Nephron progenitor cell (in vitro differentiated cells): ENCODE measurements at places on chromosomes 12 and 14.

DNA sequence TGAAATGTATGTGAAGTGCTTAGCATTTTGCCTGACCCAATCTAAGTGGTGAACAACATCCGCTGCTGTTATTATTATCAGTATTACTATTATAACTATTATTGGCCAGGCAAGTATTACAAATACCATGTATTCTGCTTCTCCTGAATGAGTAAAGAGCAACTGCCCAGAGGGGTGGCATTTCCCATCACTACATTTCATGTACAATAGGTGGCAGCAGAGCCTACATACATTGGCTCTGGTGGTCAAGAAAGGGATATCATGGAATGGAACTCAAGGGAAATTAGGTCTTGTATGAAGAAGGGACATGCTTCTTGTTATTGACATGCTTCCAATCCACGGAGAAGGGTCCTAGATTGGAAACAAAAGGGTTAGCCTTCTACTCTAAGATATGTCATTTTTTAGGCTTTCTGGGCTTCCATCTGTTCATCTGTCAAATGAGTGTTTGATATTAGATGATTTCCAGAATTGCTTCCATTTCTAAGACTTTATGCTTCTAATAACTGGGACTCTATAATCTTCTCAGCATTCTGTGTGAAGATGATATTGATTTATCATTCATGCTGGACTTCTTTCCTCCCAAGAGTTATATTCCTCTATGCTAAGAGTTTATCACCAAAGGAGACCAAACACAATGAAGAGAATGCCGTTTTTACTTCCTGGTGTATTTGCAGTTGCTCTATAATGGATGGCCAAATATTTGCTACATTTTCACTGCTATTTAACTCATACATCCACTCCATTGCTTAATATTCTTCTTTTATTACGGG lies 239.1 kb downstream of the SSPN start:
- H3K27me3 ChIP-seq, result peaks cover 10% of the 10 kb centered on the region
- peak; percentile 20 for DNase-seq
- no peaks in the 10 kb centered on the region for H3K36me3 ChIP-seq
- no peak overlapping the region for H3K27ac ChIP-seq

GRCh38 chr14:103028161-103028767 lies 29.1 kb downstream of the CDC42BPB start:
- H3K4me3 ChIP-seq, result no peak overlapping the region
- H3K36me3 ChIP-seq, result peaks cover 30% of the 10 kb centered on the region
- DNase-seq, result no peak
- peaks cover 34% of the 10 kb centered on the region for H3K4me1 ChIP-seq
- peaks cover 2% of the 10 kb centered on the region for H3K27me3 ChIP-seq

- H3K4me1 ChIP-seq, result peaks cover 41% of the 10 kb centered on the region
- H3K36me3 ChIP-seq, result peaks cover 51% of the 10 kb centered on the region
- no peak for DNase-seq
- peak overlapping the region; percentile 12 for H3K27ac ChIP-seq
- no peak overlapping the region for H3K4me3 ChIP-seq
Measured at GRCh38 chr12:6831450-6831995, 3.3 kb downstream of the P3H3 start.

DNA sequence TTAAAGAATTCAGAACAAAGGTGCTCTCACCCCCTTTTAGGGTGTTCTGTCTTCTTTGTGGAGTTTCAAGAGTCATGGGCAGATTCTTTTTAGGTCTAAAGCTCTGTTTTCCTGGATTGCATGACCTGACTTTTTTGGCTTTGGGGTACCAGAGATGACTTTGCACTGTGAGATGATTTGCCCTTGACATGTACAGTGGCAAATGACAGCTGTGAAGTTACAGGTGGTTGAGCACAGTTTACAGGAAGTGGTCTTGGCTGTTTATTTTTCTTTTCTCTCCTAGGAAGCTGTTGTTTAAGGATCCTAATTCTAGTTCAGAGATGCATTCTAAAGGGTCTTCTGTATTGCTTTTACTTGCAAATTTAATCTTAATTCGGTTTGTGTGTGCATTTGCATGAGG lies 83.8 kb upstream of the METAP2 start:
- peaks cover 3% of the 10 kb centered on the region for H3K27me3 ChIP-seq
- H3K27ac ChIP-seq, result no peak overlapping the region
- no peak for DNase-seq

DNA sequence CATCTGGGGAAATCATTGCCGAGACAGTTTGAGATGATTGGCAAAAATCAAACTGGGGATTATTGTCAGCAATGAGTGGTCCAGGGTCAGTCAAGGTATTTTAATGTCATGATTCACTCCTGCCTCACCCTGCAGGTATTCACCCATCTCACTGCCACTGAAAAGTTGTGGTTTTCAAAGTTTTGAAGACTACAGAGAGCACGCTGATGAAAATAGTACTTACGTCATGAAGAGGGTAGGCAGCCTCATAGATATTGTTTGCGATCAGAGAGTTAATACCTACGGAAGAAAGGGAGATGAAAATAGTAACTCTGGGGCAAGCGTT lies 138.0 kb downstream of the ANO2 start:
- H3K36me3 ChIP-seq, result no peaks in the 10 kb centered on the region
- no peak overlapping the region for H3K27ac ChIP-seq
- no peak for DNase-seq
- no peak overlapping the region for H3K4me3 ChIP-seq
- H3K27me3 ChIP-seq, result peaks cover 33% of the 10 kb centered on the region

GRCh38 chr14:29462321-29462720 lies 465.3 kb downstream of the PRKD1 start:
- no peak overlapping the region for H3K4me3 ChIP-seq
- no peaks in the 10 kb centered on the region for H3K36me3 ChIP-seq
- H3K4me1 ChIP-seq, result no peaks in the 10 kb centered on the region

DNA sequence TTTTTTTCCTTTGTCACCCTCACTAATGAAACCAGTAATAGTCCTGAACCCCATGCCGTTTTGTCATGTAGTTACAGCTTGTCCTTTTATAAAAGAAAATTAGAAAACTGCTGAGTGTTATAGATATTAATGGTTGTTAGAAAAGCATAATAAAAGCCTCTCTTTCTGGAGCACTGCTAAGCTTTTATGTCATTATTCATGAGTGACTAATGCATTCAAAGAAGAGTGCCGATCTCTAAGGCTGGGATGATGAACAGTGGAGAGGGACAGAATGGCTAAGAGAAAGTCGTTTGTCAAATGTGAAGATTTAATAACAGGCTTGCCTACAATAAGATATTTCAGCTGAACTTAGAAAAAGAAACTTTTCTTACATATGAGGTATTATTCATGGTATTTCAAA lies 121.6 kb downstream of the MGAT4C start:
- no peaks in the 10 kb centered on the region for H3K36me3 ChIP-seq
- no peak overlapping the region for H3K4me3 ChIP-seq
- H3K4me1 ChIP-seq, result no peaks in the 10 kb centered on the region
- no peak for DNase-seq

GRCh38 chr14:96762650-96763049 lies 34.5 kb upstream of the VRK1 start:
- H3K27ac ChIP-seq, result no peak overlapping the region
- H3K4me3 ChIP-seq, result peak overlapping the region; percentile 79
- H3K27me3 ChIP-seq, result peaks cover 33% of the 10 kb centered on the region
- H3K36me3 ChIP-seq, result no peaks in the 10 kb centered on the region
- DNase-seq, result peak; percentile 30

GRCh38 chr12:51822956-51823355 lies 25.6 kb downstream of the FIGNL2 start:
- H3K4me1 ChIP-seq, result peaks cover 53% of the 10 kb centered on the region
- H3K36me3 ChIP-seq, result peaks cover 18% of the 10 kb centered on the region
- no peak overlapping the region for H3K4me3 ChIP-seq
- H3K27ac ChIP-seq, result no peak overlapping the region
- H3K27me3 ChIP-seq, result peaks cover 14% of the 10 kb centered on the region
- DNase-seq, result no peak

DNA sequence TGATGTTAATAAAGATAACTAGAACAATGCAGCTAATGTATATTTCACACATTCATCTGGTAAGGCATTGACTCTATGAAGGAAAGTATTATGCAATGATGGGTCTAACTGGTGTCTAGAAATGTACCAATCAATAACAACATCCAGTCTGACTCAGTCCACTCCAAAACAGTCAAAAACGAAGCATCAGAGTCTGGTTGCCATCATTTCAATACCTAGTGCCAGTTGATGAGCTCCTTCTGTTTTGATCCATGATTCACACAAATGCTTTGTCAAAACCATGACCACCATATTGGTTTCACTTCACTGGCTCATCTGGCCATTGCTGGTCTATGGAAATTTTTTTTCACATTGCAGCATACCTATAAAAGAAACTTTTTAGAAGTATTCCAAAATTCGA lies 747.2 kb upstream of the TMEM132C start:
- no peak overlapping the region for H3K4me3 ChIP-seq
- DNase-seq, result no peak
- H3K27me3 ChIP-seq, result peaks cover 8% of the 10 kb centered on the region
- no peaks in the 10 kb centered on the region for H3K4me1 ChIP-seq
- no peaks in the 10 kb centered on the region for H3K36me3 ChIP-seq
- H3K27ac ChIP-seq, result no peak overlapping the region

GRCh38 chr12:57941165-57941894 lies at the start of gene ATP23:
ATP23 (plus strand) TSS chr12:57941567; CDS start chr12:57941702, 135 bp downstream.
- peak within 1 kb of the TSS; percentile 37 for H3K27ac ChIP-seq
- peaks cover 28% of the 10 kb centered on the region for H3K4me1 ChIP-seq
- H3K4me3 ChIP-seq, result peak within 1 kb of the TSS; percentile 89
- no peaks in the 10 kb centered on the region for H3K36me3 ChIP-seq

DNA sequence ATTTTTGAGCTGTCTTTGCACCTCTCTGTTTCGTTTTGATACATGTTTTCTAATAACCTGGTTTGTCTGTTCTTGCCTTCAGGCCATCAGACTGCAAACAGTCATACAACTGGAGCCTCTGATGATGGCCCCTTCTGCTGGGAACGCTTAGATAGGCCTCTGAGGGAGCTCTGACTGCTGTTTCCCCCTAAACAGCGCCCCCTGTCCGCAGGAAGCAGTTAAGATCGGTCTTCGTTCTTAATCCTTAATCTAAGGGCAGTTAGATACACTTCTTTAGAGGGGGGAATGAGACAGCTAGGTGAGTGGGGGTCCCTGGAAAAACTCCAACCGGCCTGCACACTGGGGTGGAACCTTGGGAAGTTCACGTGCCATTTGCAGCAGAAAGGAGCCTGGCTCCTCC lies 1338.8 kb upstream of the SEL1L start:
- H3K4me1 ChIP-seq, result no peaks in the 10 kb centered on the region
- H3K4me3 ChIP-seq, result no peak overlapping the region
- H3K36me3 ChIP-seq, result no peaks in the 10 kb centered on the region
- H3K27ac ChIP-seq, result no peak overlapping the region

DNA sequence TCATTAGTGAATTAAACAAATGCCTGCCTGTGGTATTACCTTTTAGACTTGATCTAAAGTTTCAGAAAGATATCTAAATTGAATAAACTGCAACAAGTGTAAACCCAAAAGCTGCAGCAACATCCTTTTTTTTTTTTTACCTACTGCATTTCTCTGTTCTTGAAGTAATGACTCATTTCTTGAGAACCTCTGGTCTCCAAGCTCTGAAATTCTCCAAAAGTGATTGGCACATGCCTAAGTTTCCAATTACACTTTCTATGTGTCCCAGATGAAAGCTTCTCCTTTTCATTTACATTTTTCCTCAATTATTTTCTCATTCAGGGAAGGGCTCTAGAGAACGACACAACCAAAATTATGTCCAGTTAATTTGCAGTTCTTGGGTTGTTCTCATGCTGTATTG lies 435.2 kb upstream of the DCN start:
- H3K27me3 ChIP-seq, result peaks cover 3% of the 10 kb centered on the region
- no peak for DNase-seq
- no peak overlapping the region for H3K4me3 ChIP-seq
- no peaks in the 10 kb centered on the region for H3K36me3 ChIP-seq
- no peak overlapping the region for H3K27ac ChIP-seq
- peaks cover 32% of the 10 kb centered on the region for H3K4me1 ChIP-seq

DNA sequence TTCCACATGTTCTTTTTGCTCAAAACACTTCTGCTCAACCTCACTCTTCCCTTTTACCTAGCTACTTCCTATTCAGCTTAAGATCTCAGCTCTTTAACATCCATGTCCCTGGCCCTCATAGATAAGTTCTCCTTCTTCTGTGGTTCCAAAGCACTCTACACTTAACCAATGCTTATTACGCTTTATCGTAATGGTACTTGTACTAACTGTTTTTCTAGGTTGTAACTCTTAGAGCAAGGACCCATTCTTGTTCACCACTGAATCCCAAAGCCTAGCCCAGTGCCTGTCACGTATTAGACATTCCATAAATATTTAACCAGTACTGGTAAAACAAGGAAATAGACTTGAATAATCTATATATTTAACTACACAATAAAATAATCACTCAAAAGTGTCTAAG lies 5.3 kb downstream of the SLC41A2 start:
- H3K36me3 ChIP-seq, result no peaks in the 10 kb centered on the region
- H3K4me1 ChIP-seq, result no peaks in the 10 kb centered on the region
- peaks cover 56% of the 10 kb centered on the region for H3K27me3 ChIP-seq
- DNase-seq, result no peak
- H3K27ac ChIP-seq, result no peak overlapping the region
- no peak overlapping the region for H3K4me3 ChIP-seq

- peaks cover 5% of the 10 kb centered on the region for H3K4me1 ChIP-seq
- peaks cover 38% of the 10 kb centered on the region for H3K36me3 ChIP-seq
- DNase-seq, result no peak
- H3K4me3 ChIP-seq, result no peak overlapping the region
- H3K27me3 ChIP-seq, result no peaks in the 10 kb centered on the region
- no peak overlapping the region for H3K27ac ChIP-seq
Measured at GRCh38 chr12:55906056-55906455, 21.6 kb downstream of the PYM1 start.

GRCh38 chr12:121159467-121160307 lies 27.0 kb downstream of the P2RX7 start:
- H3K4me1 ChIP-seq, result peaks cover under 1% of the 10 kb centered on the region
- H3K4me3 ChIP-seq, result no peak overlapping the region
- no peak overlapping the region for H3K27ac ChIP-seq
- H3K36me3 ChIP-seq, result no peaks in the 10 kb centered on the region

- DNase-seq, result no peak
- peaks cover 8% of the 10 kb centered on the region for H3K4me1 ChIP-seq
- peaks cover 2% of the 10 kb centered on the region for H3K27me3 ChIP-seq
- H3K36me3 ChIP-seq, result no peaks in the 10 kb centered on the region
Measured at GRCh38 chr14:39576736-39577135, 144.5 kb upstream of the FBXO33 start.

DNA sequence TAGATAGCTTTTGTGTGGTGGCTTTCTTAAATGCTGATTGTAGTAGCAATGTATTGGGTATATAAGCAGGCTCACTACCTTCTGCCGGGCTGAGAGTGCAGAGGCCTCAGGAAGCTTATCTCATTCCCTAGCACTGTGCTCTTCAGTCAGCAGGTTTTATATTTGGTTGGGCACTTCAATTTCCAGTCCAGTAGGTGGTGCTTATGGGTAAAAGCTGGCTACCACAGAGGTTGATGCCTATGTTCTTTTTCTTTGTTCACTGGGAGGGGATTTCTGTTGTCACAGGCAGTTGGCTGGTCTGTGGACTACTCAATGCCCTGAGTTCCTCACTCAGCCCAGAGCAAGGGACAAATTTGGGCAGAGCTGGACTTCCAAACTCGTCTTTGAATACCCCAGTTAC lies 43.0 kb upstream of the GLIPR1 start:
- no peak for DNase-seq
- H3K36me3 ChIP-seq, result peaks cover 5% of the 10 kb centered on the region
- no peak overlapping the region for H3K4me3 ChIP-seq
- no peaks in the 10 kb centered on the region for H3K4me1 ChIP-seq
